PC-9 (cell line): ENCODE measurements at places on chromosomes 12 and 14. TPM values are rescaled to one million over a fixed set of nuclear protein-coding genes. Genes with fewer than 3 reads are reported as not detected.
A peak's percentile ranks its signal among the peaks of the same experiment; 100 is the strongest.

The CINP gene
- 54.6 and 65.1 TPM in 2 replicates for total RNA-seq

The IFNG-AS1 gene
- total RNA-seq: not detected in 2 replicates

GRCh38 chr14:100851946-100852620 is 26.2 kb downstream of the MEG3 start:
- H3K4me1 ChIP-seq: no peaks in the 10 kb centered on the region
- no peaks in the 10 kb centered on the region for H3K36me3 ChIP-seq
- H3K27me3 ChIP-seq: peaks cover 25% of the 10 kb centered on the region
- H3K27ac ChIP-seq: no peak overlapping the region

DNA sequence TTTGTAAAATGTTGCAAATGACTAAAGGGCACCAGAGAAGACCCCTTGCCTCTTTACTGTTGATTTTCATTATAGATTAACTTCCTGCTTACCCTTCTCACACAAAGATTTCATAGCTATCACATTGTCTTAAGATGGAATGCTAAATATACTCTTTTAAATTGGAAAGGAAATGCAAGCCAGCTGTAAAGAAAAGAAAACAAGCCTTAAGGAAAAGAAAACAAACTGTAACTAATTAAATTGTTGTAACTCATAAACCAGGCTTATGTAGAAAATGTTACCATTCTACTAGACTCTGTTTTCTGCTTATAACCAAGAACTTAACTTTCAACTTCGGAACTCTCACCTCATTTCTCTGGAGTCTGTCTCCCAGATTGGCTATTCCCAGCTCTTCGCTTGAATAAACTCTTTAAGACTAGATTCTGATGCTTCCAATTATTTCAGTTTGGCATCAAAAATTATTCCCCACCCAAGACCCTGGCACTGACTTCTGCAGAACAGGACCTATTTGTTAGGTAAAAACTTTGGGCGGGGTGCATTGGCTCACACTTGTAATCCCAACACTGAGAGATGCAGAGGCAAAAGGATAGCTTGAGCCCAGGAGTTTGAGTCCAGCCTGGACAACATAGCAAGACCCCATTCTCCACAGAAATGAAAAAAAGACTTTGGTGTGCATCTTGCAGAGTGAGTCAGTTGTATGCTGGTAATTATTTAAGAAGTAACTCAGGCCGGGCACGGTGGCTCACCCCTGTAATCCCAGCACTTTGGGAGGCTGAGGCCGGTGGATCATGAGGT is 36.6 kb upstream of the CIT start:
- H3K36me3 ChIP-seq: no peaks in the 10 kb centered on the region
- peaks cover 12% of the 10 kb centered on the region for H3K4me1 ChIP-seq
- DNase-seq: no peak
- no peaks in the 10 kb centered on the region for H3K27me3 ChIP-seq
- no peak overlapping the region for H3K27ac ChIP-seq

The RAN gene
- 894 and 1,079 TPM in 2 replicates for total RNA-seq

- no peak overlapping the region for H3K4me3 ChIP-seq
- H3K4me1 ChIP-seq: no peaks in the 10 kb centered on the region
- DNase-seq: no peak
Observed at GRCh38 chr14:78638926-78639325, 468.8 kb downstream of the NRXN3 start.

The MEG3 gene
- not detected in 2 replicates for total RNA-seq

- H3K4me3 ChIP-seq: no peak overlapping the region
- no peak overlapping the region for H3K27ac ChIP-seq
- H3K27me3 ChIP-seq: no peaks in the 10 kb centered on the region
- DNase-seq: no peak
- H3K36me3 ChIP-seq: no peaks in the 10 kb centered on the region
Observed at GRCh38 chr12:58159941-58160340, 218.6 kb downstream of the ATP23 start.

The CCDC38 gene
- total RNA-seq: 0.25 and 0.35 TPM in 2 replicates

The LGR5 gene
- total RNA-seq: not detected in 2 replicates

The FSCB gene
- total RNA-seq: not detected in 2 replicates

The KCNC2 gene
- total RNA-seq: not detected in 2 replicates

GRCh38 chr12:27969624-27970400 is 2.7 kb downstream of the PTHLH start:
- no peaks in the 10 kb centered on the region for H3K27me3 ChIP-seq
- peak; percentile 89 for DNase-seq
- H3K4me1 ChIP-seq: peaks cover 42% of the 10 kb centered on the region
- H3K36me3 ChIP-seq: no peaks in the 10 kb centered on the region
- peak overlapping the region; percentile 33 for H3K27ac ChIP-seq

The CLEC7A gene
- 5.1 and 6.1 TPM in 2 replicates for total RNA-seq

The OR6C2 gene
- not detected in 2 replicates for total RNA-seq

- H3K4me1 ChIP-seq: no peaks in the 10 kb centered on the region
- no peaks in the 10 kb centered on the region for H3K36me3 ChIP-seq
- no peaks in the 10 kb centered on the region for H3K27me3 ChIP-seq
- no peak for DNase-seq
Observed at GRCh38 chr14:23015618-23016017, 5.7 kb upstream of the C14orf93 start.

- no peaks in the 10 kb centered on the region for H3K4me1 ChIP-seq
- DNase-seq: no peak
- H3K27ac ChIP-seq: no peak overlapping the region
- H3K4me3 ChIP-seq: no peak overlapping the region
- H3K27me3 ChIP-seq: no peaks in the 10 kb centered on the region
- H3K36me3 ChIP-seq: no peaks in the 10 kb centered on the region
Observed at GRCh38 chr12:59408431-59408830, 187.4 kb upstream of the SLC16A7 start.
